LoVo (cell line): ENCODE measurements at places on chromosomes 13 and 19.

DNA sequence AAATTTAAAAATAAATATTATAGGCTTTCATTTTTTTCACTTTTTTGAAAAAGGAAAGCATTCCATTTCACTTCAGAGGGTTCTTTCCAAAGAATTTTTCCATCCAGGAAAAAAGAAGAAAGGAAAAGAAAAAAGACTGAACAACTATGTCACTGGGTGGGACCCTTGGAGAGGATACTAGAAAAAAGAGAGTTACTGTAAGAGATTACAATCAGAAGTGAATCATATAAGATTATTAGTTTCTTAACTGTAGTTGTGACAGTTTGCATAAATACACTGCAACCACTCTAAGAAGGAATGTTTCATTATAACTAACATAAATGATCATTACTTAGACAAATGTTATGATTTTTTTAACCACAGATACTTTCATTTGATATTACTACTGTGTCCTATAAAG, 87.8 kb downstream of the KLF12 start:
- no peak for DNase-seq

- no peak for DNase-seq
Measured at GRCh38 chr13:91356919-91357612, 9.6 kb downstream of the MIR17HG start.

- no peak for DNase-seq
Measured at GRCh38 chr19:11203194-11204075, 6.1 kb upstream of the KANK2 start.

- DNase-seq, result no peak
Measured at GRCh38 chr19:16527971-16528521, 14.2 kb downstream of the CHERP start.

GRCh38 chr19:6108721-6109633, 1.3 kb downstream of the RFX2 start:
- DNase-seq, result no peak

GRCh38 chr13:61406275-61406674, 9.4 kb downstream of the PCDH20 start:
- DNase-seq, result no peak

DNA sequence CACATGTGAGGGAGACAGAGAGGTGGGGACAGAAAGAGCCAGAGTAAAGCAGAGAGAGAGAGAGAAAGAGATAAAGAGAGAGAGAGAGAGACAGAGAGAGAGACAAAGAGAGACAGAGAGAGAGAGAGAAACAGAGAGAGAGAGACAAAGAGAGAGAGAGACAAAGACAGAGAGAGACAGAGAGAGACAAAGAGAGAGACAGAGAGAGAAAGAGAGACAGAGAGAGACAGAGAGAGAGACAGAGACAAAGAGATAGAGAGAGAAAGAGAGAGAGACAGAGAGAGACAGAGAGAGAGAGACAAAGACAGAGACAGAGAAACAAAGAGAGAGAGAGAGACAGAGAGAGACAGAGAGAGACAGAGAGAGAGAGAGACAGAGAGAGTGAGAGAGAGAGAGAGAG, 4.2 kb upstream of the TTYH1 start:
- DNase-seq, result no peak

DNA sequence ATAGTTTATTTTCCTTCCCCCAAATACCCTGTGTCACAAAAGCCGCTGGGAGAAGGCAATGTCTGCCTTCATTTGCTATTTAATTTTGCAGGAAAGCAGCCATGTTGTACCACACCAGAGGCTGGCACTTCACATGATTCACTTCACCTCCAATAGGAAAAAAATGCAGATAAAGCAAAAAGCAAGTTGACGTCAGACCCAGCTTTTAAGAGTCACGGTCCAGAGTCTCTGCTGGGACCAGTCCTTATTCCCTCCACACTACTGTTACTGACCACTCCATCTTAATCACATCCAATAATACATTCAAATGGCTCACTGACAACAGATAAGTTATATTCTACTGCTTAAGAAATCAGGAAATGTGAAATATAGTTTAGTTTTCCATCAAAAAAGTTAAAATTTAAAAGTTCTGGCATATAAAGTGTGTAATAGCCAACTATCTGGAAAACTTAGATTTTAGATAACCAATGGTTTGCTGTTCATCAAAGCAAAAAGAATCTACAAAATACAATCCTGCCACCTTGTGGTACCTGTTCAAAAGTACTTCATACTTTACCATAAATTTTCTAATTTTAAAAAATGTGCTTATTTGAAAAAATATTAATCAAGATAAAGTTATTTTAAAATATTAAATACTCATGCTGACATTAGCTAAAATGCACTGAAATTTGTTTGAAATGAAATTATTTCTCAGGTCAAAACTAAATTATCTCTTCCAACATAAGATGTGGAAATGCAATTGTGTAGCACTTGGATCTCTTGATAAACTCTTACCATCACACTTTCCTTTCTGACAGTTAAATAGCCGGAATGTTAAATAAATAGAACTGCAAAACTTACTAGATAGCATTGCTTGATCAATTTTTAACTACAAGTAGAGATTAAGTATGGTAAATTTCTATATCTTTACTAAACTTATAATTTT, 97.3 kb downstream of the SERP2 start:
- DNase-seq, result peak; percentile 51

DNA sequence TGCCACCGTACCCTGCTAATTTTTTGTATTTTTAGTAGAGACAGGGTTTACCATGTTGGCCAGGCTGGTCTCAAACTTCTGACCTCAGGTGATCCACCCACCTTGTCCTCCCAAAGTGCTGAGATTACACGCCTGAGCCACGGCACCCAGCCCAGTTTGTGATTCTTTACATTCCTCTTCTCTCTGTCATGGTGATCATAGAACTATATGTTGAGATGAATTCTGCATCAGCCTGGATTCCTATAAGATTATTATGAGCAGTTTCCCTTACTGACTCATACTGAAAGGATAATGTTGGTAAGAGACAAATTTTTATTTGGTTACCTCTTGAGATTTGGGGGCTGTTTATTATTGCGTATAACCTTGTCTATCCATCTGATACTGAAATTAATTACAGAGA, 121.5 kb upstream of the CSNK1A1L start:
- DNase-seq, result no peak

GRCh38 chr13:50386541-50387050, 371.4 kb downstream of the KCNRG start:
- DNase-seq, result no peak

GRCh38 chr19:31340042-31341025, 8.9 kb downstream of the TSHZ3 start:
- no peak for DNase-seq

DNA sequence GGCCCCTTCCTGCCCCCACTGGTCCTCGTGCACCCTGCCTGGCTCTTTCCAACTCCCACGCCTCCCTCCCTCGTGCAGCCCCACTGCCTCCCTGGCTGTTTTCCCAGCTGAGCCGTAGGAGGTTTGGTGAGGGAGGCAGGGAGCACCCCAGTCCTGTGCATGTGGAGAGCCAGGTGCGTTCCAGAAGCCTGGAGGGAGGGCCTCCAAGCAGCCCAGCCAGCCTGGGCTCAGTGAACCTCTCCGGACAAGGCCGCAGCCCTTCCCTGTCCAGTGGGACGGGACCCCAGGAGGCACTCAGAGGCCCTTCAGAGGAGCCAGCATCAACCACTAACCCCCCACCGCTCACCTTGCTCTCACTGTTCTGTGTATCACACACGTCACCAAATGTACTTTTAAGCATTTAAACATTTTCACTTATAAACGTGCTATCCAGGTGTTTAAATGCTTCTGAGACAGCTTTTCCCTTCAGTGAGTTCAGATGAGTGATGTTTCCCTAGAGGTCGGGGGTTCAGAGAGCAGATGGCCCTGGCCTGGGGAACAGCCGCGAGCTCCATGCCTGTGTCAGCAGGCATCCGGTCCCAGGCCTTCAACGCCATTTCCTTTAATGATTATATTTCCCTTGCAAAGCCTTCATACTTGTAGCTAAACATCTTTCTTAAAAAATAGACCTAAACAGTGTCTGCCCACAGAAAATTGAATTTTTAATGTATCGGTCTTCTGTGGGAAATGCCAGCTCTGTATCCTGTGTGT, 122.6 kb downstream of the ATP11A start:
- DNase-seq, result no peak

DNA sequence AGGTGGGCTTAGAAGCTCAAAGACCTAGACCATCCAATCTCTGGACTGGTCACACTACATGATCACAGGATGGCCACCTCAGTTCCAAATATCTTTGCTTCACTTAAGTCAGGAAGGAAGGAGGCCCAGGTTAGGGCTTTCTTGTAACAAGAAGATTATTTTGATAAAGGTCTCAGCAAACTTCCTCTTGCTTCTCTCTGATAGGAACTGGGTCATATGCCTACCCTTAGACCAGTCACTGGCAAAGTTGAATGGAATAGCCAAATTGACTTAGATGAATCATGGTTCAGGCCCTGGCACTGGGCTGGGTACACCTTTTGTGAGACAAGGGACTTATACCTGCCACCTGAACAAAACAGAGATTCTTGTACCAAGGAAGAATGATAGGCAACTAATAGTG, 11.0 kb downstream of the FRY start:
- no peak for DNase-seq

GRCh38 chr19:10422846-10423245, 2.5 kb downstream of the PDE4A start:
- no peak for DNase-seq

DNA sequence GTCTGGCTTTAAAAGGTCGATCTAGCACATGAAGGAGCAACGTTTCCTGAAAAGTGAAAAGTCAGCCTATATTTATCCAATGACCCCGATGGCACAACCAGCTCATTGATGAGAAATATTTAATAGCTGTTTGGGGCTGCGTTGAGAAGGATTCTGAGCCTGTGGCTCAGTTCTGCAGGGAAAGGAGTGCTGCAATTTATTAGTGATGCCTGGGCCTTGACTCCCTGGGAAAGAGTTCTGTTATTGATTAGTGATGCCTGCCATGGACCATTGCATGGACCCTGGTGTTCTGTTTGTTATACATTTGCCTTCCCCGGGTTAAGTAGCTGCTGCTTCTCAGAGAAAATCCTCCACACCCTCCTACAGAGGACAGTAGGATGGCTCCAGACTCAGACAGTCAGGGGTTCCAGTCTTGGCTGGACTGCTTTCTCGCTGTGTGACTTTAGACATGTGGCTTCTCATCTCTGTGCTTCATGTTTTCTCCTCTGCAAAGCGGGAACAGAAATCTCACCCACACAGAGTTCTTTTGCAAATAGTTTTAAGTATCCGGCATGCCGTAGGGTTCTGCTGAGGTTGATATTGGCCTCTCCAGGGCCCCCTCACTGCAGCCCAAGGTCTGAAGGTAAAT, 17.7 kb upstream of the PTPRS start:
- DNase-seq, result no peak

DNA sequence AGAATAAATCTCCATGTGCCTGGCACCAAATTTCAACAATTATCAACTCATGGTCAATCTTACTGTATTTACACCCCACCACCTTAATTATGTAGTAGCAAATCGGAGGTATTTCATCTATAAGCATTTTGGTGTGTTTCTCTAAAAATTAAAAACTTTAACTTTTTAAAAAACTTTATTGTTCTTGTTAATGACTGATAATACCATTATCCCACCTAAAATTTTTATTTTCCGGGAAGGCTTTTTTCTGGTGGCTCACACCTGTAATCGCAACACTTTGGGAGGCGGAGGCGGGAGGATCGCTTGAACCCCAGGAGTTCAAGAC, 453 bp upstream of the PDCD2L start:
- DNase-seq, result no peak

DNA sequence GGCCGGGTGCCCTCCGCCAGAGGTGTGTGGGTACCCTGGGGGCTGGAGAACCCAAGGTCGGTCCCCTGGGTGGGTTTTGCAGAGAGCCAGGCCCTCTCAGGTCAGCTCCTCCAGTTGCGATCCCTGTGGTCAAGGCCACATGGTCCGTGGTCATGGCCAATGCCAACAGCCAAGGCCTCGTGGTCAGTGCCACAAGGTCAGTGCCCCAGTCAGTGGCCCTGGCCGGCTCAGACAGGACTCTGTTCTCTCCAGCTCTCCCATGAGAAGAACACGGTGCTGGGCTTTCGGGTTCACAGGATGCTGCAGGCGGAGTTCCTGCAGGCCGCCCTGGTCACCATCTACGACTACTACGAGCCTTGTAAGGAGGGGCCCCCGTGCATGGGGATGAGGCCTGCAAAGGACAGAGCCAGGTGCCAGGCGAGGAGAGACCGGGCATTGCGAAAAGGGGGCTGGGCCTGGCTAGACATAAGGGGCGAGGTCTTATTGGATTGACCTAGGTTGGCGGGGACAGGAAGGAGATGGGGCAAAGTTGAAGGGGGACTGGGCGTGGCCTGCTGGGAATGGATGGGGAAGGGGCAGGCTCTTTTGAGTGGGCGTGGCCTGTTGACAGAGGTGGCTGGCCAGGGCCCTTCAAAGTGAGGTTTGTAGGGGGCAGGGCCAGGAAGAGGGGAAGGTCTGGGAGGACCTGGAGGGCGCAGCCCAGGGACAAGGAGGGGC, 15.2 kb upstream of the SHFL start:
- DNase-seq, result no peak

DNA sequence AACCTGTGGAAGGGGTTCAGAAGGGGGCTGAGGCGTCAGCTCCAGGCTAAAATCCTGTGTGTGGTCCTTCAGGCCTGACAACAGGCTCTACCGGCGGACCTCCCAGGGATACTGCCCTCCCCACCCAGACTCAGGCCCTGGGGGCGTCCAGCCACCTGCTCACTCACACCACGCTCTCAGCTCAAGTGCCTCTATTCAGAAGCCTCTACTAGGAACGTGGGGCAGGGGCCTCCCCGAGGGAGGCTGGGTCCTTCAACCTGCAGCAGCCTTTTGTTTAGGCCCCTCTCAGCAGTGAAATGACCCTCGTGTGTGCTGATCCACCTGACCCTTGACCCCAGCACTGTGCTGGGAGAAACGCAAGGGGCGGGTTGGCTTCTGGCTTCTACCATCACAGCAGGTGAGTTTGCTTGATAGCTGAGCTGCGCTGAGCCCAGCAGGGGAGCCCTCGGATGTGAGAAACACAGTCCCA, 10.6 kb downstream of the PLPP2 start:
- no peak for DNase-seq

GRCh38 chr13:31172535-31172934, 10.8 kb upstream of the HSPH1 start:
- peak; percentile 56 for DNase-seq

DNA sequence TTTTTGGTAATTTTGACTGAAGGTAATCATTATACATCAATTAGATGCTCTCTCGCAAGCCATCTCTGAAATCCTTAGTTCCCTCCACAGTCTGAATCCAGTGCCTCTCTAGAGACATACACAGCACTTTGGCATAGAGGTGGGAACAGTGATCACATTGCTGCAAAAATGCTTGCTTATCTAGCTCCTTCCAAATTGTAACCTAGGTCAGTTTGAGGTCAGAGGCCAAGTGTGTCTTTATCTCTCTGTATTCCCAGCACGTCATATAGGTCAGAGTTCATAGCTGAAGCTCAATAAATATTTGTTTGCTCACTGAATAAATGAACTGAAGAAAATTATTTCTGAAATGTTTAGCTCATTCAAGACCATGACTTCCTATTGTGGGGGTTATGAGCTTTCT, 462.5 kb downstream of the DIAPH3 start:
- DNase-seq, result no peak

- no peak for DNase-seq
Measured at GRCh38 chr13:43573802-43574514, 212.8 kb downstream of the ENOX1 start.

DNA sequence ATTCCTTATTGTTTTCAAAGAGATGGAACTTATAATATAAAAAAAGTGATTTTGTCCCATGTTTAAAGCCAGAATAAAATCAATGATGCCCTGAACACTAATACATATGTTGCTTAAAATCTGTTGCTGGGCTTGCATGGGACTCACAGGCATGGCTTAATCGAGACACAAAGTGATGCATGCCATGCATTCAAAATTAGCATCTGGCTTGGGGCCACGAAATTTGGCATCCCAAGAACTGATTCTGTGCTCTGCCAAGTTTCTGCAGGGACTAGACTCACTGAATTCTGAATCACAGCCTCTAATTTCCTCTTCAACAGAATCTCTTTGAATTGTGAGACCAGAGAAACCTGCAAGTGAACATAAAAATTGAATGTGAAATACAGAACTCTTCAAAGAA, 109.2 kb downstream of the PCDH17 start:
- no peak for DNase-seq
